Type B pancreatic cell (in vitro differentiated cells): ENCODE measurements at places on chromosomes 7 and 10. TPM values are rescaled to one million over a fixed set of nuclear protein-coding genes. Genes with fewer than 3 reads are reported as not detected.
A peak's percentile ranks its signal among the peaks of the same experiment; 100 is the strongest.

DNA sequence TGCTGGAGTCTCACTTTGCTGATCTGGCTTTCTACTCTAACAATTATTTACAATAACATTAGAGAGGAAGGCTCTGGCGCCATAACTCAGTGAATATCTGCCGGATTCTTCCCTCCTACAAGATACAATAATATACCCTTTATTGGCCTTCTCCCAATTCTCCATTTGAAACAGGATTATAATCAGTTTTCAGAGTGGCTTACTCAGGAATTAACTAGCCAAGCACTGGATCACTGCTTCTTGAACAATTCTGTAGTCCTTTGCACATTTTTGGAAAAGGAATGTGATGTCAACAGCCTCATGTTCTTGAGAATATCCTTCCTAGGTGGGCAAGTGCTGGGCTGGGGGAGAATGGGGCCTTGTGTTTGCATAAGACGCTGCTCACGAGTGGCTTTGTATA, 125.9 kb downstream of the HIPK2 start:
- no peak for DNase-seq

The PTPN20 gene
- total RNA-seq: 0.74 TPM in 1 of 2 replicates, not detected in the other

DNA sequence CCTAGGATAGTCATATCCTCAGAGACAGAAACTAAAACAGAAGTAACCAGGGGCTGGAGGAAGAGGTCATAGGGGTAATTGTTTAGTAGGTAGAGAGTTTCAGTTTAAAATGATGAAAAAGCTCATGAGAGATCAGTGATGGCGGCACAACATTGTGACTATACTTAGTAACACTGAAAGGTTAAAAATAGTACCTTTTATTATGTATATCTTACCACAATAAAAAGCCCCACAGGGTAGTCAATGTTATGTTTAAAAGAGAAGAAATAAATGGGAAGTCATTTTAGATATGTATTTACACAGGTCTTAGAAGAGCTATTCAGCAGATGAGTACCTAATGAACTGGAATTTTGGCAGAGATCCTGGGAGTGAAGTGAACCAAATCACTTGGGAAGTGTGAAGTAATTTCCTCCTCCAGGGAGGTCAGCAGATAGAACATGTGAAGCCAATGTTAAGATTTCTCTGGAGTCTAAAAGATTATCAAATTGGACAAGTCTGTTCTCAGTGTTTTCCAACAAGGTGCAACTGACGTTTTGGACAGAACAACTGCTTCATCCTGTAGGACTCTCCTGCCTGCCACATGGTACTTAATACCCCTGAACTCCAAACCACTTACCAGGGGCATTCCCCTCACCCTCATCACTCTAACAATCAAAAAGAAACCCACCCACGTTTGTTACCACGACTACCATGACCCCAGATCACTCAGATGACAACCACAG, 6.4 kb downstream of the CDCA7L start:
- no peak for DNase-seq

The AGAP9 gene
- 8.4 and 14.2 TPM in 2 replicates for total RNA-seq

The SPAG6 gene
- total RNA-seq: 1.9 and 6.6 TPM in 2 replicates

DNA sequence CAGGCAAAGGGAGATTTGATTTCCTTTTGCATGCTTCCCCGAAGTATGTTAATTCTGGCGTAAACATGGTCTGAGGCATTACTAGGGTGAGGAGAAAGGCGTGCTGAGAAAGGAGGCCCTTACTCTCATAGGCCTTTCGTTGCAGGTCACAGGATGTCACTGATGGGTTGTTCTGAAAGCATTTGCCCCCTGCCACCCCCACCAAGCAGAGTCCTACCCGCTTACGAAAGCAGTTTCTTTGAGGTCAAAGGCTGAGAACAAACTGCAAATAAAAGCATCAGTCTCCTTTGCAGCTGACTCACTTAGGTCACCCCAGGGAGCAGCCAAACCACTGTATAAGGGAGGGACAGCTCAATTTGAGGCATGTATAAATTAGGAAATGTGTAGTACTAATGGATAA, 57.1 kb downstream of the BPGM start:
- no peak for DNase-seq

DNA sequence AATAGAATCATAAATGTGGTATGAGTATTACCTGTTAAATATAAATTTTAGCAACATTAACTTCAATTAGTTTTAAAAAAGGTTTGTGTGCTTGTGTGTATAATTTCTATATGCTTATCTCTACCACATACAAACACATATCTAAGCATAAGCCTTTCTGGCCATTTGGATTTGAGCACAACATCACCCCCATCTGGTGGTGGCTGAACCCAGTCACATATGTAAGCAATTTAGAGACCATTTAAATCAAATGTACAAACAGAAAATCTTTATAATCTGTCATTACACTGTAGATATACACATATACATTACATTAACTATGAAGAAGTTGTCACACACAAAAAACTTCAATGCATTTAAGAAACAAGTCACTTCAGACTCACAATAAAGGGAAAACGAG, 31.7 kb downstream of the GPR22 start:
- DNase-seq: no peak

DNA sequence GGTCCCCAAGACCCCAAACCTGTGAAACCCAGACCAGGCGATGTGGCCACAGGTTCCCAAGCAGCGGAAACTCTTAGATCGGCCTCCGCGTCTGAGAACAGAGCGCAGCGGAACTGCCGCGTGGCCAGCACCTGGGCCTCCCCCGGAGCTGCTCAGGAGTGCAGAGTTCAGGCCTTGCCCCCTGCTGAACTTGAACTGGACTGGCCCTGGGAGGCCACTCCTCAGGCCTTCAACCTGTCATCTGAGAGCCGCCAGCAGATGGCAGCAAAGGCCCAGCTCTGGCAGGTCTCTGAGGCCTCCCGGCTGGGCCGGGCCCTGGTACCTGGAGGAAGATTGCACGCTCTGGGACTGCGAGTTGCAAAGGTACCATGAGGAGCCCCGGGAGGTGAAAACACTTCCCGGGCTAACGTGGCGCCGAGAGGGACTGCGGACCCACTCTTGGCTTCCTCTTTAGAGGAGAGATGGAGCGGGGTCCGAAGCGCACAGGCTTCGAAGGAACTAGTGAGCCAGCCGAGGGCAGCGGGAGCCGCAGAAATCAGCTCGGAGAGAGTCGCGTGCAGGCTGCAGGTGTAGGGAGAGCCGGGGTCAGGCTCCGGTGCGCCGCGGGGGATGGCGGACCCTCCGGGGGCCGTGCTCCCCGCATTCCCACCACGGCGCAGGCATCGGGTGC, 89.2 kb downstream of the PAXIP1 start:
- DNase-seq: peak; percentile 90

The FAM25C gene
- total RNA-seq: not detected in 2 replicates

The THSD7A gene
- total RNA-seq: 3.8 and 14.3 TPM in 2 replicates

The FAM24A gene
- total RNA-seq: not detected in 2 replicates

The KIAA1217 gene
- total RNA-seq: 73.2 and 99.0 TPM in 2 replicates

GRCh38 chr7:70776627-70777101, 355.3 kb upstream of the GALNT17 start:
- no peak for DNase-seq

DNA sequence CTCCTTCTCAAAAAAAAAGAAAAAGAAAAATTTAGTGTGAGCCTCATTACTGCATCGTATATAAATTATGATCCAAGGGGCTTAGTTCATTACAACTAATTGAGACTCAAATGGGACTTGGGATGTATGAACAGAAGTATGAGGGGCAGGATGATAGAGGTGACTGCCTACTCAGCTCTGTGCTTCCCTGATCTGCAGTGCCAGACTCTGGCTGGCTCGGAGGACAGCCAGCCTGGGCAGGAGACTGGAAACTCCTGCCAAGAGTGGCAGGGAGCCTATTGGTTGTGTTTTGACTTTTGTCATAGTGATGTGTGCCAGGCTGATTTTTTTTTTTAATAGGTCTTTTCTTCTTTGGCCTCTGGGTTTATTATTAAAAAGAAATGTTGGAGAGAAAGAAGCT, 73.8 kb upstream of the GTF2IRD1 start:
- DNase-seq: no peak

The TCAF2 gene
- total RNA-seq: 3.5 and 9.3 TPM in 2 replicates
